Mesothelial cell of epicardium (in vitro differentiated cells): ENCODE measurements at places on chromosomes 3 and 15.

- DNase-seq = no peak
Observed at GRCh38 chr3:20022954-20023622, 11.0 kb upstream of the PP2D1 start.

DNA sequence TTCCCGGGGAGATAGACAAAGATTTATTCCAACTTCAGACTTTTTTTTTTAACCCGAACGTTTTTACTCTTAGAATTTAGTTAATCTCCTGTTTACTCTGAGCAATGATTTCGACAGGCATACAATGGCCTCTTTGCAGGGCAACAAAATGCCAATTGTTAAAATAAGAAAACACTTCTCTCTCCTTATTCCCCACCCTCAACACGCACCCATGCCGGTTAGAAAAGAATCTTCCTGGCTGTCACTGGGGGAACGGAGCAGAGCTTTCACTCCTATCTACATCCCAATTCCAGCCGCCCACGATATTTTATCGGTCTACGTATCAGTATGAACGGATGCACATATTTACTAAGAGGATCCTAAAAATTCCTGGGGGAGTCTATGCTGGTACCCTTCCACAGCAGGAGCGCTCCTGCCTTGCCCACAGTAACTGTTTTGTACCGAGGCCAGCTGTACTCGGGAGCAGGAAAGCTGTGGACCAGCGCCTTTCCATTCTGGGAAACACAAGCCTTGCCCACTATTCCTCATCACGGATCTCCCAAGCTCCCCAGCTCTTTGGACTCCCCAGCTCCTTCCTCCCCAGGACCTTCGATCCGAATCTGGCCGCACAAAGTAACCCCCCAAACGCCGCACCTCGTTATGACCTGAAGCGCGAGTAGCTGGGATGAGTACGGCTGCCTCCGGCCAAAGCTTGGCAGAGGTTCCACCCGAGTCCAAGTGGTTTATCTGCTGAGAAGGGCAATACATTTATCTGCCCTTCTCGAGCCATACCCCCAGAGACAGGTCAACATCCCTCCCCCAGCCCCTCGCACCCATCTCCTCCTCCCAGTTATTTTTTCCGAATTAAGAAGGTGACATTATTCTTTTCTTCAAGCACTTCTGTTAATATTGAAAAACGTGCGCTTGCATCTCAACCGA, 2.2 kb upstream of the FOXB1 start:
- DNase-seq = no peak

DNA sequence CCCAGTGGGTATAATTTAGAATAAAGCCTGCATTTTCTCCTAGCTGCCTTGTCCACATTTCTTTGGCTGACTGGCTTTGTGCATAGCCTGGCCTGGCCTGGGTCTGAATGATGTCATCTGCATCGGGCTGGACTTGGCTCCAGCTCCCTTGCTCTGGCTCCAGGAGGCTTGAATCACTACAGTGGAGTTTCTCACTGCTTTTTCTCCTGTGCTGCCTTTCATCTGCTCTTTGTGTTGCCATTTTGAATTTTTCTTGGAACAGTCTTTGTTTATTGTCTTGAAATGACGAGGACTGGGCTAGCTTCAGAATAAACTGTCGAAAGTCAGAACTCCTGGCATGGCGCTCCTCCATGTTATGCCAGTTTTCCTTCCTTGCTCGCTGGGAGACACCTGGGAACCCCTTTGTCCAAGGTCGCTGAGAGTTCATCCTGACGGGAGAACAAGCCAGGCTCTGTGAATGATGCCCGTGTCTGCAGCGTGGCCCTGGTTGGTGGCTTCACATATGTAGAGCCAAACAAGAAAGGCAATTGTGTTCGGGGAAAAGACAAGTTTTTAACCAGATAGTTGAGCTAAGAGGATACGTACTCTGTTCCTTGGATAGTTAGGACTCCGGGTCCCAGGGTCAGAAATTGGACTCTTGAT, 258.9 kb downstream of the PDZRN3 start:
- no peak for DNase-seq

- no peak for DNase-seq
Observed at GRCh38 chr3:148970271-148970670, 21.1 kb upstream of the GYG1 start.

- DNase-seq = no peak
Observed at GRCh38 chr15:29750754-29751153, 71.5 kb downstream of the TJP1 start.

GRCh38 chr3:81951106-81951505, 189.7 kb upstream of the GBE1 start:
- DNase-seq = no peak

- DNase-seq = no peak
Observed at GRCh38 chr15:95990833-95991232, 339.7 kb upstream of the NR2F2 start.
